ENCODE measurements at places on chromosomes 5 and 9.

DNA sequence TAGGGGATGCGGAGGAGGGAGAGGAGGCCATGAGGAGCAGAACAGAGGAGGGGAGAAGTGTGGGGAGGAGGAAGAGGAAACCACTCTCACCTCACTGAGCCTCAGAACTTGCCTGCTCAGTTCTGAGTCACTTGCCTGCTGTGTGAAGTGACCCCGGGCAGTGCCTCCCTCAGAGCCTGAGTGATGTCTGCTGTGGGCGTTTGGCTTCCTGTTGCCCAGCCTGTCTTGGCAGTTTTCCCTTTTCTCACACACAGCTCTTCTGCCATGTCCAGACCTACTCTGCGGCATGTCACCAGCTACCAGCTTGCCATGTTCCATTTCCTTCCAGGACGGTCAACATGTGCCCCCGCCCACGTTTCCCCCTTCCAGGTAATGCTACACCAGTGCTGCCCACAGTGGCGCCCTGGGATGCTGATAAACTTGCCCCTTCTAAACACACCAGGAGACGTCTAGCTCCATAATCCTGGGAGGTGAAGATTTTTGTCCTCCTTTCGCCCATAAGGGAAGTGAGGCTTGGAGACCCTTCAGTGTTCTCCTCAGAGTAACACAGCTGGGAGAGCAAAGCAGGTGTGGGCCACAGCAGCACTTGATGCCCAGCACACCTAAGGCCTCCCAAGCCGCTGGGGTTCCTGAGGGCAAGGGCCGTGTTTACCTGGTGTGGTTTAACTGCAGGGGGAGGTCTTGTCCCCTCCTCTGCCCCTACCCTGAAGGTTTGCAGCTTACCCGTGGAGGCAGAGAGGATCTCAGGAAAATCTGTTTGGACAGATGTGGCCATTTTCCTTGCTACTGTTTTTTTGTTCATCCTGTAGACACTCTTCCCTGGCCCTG is 63.8 kb upstream of the RNF130 start:
- DNase-seq = peak; percentile 35

DNA sequence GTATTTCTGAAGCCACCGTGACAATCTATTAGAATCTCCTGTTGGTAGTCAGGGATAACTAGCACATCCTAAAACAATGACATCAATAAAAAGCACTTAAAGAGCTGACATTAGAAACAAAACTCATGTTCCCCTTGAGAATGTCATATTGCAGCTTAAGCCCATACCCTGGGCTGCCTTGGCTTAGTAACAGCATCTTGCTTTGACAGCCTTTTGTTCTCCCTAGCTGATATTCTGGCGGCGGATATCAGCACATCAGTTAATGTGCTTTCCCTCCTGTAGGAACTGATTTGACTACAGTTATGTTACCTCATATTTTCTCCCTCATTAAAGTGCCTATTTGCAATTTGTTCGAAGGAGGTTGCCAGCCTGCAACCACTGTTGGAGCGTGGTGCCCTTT is 214.1 kb downstream of the CD180 start:
- DNase-seq = no peak

DNA sequence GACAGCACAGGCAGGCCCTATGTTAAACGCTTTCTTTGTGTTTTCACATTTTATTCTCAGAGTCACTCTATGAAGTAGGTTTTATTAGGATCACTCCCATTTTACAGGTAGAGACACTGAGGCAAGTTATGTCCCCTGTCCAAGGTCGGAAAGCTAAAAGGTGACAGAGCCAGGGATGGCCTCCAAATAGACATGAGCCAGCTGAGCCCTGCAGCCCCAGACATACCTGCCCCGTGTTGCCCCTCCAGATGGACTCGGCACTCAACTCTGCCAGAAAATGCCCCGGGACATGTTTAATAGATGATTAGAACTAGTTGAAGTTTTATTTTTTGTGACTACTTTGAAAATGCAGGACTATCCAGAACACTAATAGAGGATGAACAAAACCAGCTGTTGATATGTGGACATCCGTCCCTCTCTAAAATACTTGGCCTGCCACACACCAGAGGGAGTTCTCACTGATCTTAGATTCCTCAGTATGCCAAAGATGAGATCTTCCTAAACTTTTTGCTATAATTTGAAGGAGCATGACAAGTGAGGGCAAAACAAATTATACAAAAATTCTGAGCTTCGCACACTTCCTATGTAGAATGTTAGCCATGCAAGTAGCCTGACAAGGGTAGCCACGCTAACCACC is 258.6 kb upstream of the ADAMTS16 start:
- no peak for DNase-seq

- no peak for DNase-seq
Observed at GRCh38 chr5:67732471-67732870, 483.1 kb upstream of the PIK3R1 start.

- DNase-seq = no peak
Observed at GRCh38 chr9:123175854-123176629, 92.3 kb downstream of the STRBP start.

GRCh38 chr5:133285583-133286021 is 233.8 kb downstream of the HSPA4 start:
- DNase-seq = no peak

GRCh38 chr9:8723195-8723594 is 923.6 kb upstream of the DMAC1 start:
- no peak for DNase-seq

GRCh38 chr9:120099065-120099464 is 480.9 kb downstream of the CDK5RAP2 start:
- DNase-seq = no peak

- no peak for DNase-seq
Observed at GRCh38 chr5:174550026-174550425, 174.4 kb upstream of the MSX2 start.

DNA sequence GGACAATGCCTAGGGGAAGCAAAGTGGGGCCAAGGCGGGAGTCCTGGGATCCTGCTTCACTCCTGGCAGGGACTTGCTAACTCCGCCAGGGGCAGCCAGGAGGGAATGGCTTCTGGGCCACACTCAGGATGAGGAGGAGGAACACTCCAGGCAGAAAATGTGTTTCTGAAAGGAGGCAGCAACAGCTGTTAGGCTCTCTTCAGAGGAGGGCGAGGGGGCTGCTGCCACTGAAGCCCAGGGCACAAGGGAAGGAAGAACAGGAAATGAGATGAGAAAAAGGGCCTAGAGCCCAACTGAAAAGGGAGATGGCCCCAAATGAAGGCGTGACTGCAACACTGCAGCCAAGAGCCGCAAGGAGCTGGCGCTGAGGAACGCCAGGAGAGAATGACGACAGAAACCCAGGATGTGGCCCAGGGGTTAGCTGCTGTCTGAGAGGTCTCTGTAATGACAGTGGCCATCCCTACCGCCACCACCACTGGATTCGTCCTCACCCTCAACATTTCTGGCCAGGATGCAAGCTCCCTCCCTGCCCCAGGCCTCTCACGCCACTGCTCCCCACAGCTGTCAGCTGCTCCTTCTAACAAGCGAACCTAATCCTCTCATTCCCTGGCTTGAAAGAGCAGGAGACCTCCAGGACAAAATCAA is 15.8 kb downstream of the PSMB7 start:
- DNase-seq = no peak

DNA sequence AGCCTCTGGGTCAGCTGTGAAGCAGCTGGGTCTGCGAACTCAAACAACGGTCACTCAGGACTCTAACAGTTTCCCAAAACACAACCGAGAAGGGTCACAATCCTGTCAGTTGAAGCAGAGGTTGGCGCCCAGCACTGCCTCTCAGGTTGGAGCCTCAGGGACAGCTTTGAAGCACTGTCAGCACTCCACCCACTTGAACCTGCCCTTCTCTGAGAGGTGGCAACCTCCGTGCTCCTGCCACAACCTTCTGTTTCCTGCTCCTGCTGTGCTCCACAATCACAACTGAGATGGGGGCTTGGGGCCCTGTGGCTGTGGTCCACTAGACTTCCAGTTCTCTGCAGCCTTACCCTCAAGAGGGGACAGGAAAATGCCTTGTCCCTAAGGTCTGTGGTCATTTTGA is 21.7 kb upstream of the LCP2 start:
- no peak for DNase-seq

DNA sequence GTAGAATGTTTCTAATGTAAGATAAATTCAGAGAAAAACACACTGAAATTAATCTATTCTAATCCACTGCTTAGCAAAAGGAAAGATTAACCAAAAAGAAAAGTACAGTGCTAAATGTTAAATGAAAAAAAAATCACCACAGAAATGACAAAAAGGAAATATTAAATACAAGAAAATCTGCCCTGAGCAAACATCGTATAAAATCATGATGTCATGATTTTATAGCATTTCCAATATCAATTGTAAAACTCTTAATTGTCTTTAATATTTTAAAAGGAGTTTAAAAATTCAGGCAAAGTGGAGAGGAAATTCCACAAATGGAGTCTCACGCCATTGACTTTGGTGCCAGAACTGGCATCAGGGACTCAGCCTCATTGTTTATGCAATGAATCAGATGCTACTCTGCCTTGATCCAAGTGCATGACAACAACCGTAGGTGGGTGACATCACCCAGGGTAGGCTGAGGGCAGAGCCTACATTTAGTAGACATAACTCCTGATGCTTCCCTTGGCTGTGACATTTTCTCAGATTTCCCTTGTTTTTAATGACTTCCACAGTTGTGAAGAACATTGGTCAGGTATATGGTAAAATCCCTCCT is 696.8 kb downstream of the SEMA5A start:
- DNase-seq = no peak

DNA sequence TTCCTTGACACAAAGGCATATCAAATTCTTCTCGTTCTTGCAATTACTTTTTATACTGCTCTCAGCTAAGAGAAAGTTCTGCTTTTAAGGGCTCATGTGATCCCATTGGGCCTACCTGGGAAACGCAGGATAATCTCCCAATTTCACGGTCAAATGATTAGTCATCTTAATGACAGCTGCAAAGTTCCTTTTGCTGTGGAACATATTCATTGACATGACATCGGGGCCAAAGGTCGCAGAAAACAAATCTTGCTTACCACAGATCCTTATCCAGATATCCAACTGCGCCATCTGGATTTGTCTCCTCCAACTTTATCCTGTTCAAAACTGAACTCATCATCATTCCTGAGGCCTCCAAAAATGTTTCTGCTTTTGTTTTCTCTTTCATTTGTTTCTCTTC is 1085.6 kb upstream of the WWC1 start:
- DNase-seq = no peak

DNA sequence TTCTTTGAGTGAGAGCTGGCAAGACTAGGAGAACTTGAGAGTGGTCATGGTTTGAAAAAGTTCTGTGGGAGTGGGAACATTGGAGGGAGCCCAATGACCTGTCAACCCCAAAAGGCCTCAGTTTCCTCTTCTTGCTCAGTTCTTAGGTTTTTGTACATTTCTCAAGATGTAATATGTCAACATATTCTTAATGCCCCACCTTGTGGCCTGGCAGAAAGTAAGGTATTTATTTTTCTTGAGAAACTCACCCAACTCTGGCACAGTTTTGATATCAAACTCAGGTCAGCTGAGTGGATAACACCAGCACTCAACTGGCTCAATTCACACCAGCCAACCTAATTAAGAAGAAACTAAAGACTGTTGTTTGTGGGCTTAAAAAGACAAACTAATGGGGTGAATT is 123.0 kb upstream of the SLC27A6 start:
- no peak for DNase-seq

Data from stimulated activated CD4-positive, alpha-beta T cell treated with anti-CD3 and anti-CD28 coated beads, Interleukin-15, amount 100 ng/mL, for 48 hours (primary cell).